ENCODE measurements at places on chromosomes 13 and 19. TPM values are rescaled to one million over a fixed set of nuclear protein-coding genes. Genes with fewer than 3 reads are reported as not detected.

DNA sequence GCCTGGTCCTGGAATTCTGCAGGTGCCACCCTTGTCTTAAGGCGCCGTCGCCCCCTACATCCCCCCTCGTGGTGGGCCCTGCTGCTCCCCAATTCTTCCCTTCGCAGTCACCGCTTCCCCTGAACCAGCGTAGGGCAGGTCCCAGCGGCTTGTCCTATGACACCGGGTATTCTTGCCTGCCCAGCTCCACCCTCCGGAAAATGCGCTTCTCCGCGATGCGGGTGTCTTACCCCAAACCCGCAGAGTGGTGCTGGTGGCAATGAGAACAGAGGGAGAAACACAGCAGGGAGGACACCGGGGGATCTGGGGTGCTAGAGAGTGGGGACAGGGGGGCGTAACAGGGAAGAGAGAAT is 9.0 kb downstream of the ZNF808 start:
- peak; percentile 57 for DNase-seq

DNA sequence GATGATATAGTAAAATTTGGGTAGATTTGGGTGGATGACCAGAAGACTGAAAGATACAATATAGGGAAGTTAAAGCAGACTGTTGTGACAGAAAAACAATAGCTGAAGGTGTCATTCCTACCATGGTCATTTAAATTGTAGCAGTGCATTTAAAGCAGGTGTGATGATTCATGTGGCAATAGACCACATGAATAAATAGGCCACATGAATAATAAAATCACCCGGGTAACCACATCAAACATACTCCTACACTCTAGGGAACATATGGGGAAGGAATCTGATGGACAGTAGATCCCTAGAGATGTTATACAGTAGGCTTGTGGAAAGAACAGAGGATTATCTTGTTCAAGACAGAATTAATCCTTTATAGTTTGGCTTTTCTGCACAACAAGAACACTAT is 392.6 kb downstream of the SLITRK5 start:
- no peak for DNase-seq

Gene ZNF491
- 6.0 TPM for total RNA-seq

Gene MAP4K1
- total RNA-seq, result 3.6 TPM

- DNase-seq, result peak; percentile 85
Observed at GRCh38 chr19:50695251-50696093, 24.1 kb downstream of the SHANK1 start.

GRCh38 chr19:51903192-51903591 is 1.6 kb downstream of the ZNF649 start:
- no peak for DNase-seq

DNA sequence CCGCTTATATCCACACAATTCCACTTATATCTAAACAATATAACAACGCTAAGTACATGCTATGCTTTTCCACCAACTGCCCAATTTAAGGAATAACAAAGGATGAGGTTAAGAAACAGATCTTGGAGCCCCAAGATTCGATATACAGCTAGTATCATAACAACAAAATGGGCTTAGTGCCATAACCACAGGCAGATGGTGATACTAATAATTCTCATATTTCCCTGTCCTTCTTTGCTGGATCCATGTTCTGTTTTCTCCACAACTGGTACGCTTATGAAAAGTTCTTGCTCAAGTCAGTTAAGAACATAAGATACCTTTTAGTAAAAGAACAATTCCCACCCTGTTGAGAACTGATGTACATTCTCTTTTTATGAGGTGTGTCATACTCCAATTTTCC is 33.9 kb downstream of the CAB39L start:
- no peak for DNase-seq

DNA sequence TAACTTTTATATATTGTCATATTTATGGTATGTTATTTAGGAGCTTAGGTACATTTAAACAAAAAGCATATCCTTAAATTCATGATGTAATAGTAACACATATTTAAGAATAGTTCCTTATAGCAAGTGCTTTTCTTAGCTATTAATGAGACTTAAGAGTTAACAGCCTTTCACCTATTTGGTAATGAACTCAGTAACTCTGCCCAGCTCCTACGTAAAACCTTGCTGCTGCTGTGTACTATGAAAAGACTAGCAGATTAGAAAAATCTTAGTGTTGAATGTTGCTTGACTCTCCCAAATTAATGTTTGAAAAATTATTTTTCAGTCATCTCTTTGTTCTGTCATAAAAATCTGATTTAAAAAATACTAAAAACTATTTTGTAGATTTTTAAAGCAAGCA is 6.9 kb downstream of the GPR180 start:
- DNase-seq, result no peak

Gene WDR87
- not detected for total RNA-seq

GRCh38 chr13:108662528-108662927 is 33.1 kb downstream of the MYO16 start:
- DNase-seq, result no peak

Gene ZNF383
- total RNA-seq, result 6.8 TPM

DNA sequence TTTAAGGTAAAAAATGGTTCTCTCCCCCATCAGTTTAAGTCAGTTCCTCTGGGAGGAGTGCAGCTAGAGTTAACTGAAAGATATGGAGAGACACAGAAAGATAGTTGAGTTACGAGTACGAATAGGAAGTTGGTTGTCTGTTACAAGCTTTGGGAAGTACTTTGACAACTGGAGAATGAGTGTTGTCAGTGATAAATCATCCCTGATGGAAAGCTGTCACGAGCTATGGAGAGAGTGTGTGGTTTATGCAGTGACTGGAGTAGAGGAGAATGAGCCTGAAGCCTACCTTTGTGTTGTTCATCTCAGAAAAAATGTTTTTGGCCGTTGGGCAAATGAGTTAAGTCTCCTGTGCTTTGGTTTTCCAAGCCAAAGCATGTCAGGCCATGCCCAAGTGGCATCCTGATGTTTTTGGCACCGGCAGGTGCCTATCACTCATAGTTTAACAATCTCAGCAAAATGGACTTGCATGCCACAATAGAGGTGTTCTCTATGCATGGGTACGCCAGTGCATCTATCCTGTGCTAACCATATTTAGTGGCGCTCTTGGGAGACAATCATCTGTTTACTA is 350.2 kb downstream of the IRS2 start:
- no peak for DNase-seq

Gene COL4A2
- total RNA-seq, result 73.6 TPM

Gene LGALS7
- total RNA-seq, result not detected

DNA sequence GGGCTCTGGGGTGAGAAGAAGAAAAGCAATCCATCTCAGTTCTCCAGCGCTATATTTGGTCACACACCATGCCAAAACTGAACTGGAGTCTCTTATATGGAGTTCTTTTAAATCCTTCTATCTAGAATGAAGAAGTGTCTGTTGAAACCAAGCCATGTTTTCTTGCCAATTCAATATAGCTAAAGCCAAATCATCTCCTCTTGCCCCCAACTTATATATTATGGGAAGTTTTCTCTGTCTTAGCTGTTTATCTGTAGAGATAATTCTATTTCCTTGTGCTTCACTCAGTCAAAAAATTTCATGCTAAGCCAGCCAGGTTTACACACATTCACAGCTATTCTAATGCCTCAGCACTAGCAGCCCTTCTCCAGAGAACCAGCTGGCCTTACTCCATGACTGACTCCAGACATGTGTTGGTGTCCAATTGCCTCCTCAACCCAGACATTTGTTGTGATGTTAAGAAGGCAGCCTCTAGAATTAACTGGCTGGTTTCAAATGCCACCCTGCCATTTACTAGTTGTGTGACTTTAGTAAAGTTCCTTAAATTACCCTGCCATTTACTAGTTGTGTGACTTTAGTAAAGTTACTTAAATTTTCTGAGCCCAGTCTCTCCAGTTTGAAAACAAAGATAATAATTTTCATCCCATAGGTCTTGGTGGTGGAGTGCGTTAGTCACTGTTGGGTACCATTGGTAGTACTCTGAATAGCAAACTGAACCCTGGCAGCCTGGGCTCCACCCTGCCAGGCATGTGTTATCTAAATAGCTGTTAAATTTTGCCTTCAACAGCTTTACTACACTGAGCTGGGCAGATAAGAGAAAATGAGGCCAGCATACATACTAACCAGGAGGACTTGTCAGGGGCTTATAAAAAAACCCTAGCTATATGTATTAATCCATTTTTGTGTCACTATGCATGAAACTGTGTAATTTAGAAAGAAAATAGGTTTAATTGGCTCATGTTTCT is 525.1 kb downstream of the LMO7 start:
- DNase-seq, result no peak

Gene PGLYRP2
- total RNA-seq, result not detected

Gene PALM3
- not detected for total RNA-seq

Gene RPS28
- 550 TPM for total RNA-seq

DNA sequence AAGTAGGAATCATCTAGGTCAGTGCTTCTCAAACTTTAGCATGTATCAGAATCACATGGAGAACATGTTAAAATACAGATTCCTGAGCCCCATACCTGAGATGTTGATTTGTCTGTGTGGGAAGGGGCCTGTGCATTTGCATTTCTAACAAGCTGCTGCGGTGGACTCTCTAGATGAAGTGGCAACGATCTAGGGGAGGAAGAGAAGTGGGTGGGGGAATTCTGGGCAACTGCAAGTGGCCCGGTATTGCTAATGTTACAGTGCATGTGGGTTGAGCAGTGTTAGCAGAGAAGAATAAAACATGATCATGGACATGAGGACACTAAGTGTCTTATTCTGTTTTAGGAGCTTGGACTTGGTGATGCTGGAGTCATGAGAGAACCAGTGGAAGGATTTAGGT is 329.0 kb downstream of the OLFM4 start:
- DNase-seq, result no peak

Gene NXNL1
- not detected for total RNA-seq

DNA sequence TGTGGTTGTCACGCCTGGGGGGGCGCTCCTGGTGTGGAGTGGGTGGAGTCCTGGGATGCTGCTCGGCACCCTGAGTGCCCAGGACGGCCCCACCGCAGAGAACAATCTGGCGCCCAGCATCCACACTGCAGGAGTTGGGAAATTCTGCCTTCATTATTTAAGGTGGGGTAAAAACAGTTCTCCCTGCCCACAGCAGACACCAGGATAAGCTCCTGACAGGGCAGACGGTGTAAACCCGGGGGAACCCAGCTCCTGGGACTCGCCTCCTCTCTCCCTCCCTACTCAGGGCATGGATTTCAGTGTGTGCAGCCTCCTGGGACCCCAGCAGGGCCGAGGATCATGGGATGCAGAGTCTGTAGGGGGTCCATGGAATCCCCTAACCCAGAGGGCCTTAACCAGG is 7.7 kb upstream of the WDR18 start:
- DNase-seq, result no peak

DNA sequence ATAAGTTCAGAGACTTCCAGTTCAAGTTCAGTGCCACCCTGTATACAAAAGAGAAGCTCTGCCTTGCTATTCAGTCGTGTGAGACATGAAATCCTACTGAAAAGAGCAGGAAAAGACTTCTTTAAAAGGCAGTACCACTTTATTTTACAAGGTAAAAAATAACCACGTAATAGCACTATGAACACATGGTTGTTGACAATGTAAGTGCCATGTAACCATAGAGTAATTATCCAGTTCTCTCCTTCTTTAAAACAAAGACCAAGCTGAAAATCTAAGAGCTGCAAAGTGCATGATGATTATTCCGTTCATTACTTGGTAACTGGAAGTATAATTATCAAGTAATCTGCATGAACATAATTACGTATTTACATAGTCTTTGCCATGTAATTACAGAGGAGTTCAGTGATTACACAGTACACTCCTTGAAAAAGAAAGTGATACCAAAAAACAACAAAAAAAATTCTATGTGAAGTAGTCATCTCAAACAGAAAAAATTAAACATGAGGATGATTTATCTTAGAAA is 288.7 kb downstream of the EFNB2 start:
- no peak for DNase-seq

DNA sequence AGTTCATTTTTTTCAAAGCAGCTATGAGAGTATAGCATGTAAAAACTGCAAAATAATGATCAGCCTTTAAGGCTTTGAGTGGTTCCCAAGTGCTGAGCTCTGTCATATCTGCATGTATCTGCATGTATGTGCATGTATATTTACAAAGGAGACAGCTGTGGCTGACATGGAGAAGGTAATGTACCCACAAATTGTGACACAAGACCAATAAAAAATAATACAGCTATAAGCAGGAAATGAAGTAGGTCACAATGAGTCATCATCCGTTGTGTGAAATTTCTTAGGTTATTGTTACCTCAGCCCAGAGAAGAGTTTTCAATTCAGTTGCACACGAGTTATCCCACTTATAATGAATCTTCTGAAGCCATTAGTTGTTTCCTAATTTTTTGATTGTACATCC is 60.9 kb upstream of the MED4 start:
- DNase-seq, result no peak

DNA sequence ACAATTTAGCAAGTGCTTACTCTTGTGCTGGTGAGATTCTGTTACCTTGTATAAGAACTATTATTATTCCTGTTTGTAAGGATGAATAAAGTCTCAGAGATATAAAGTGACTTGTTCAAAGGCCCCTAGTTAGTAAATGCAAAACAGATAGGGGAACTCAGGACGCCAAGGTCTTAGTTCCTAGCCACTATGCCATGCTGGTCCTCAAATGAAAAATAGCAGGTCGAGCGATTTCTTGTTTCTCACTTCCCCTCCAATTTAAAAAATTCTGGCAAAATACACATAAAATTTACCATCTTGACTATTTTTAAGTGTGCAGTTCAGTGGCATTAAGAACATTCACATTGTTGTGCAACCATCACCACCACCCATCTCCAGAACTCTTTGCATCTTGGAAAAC is 1.1 kb downstream of the TECR start:
- DNase-seq, result no peak

Gene ZNF534
- total RNA-seq, result 0.62 TPM

DNA sequence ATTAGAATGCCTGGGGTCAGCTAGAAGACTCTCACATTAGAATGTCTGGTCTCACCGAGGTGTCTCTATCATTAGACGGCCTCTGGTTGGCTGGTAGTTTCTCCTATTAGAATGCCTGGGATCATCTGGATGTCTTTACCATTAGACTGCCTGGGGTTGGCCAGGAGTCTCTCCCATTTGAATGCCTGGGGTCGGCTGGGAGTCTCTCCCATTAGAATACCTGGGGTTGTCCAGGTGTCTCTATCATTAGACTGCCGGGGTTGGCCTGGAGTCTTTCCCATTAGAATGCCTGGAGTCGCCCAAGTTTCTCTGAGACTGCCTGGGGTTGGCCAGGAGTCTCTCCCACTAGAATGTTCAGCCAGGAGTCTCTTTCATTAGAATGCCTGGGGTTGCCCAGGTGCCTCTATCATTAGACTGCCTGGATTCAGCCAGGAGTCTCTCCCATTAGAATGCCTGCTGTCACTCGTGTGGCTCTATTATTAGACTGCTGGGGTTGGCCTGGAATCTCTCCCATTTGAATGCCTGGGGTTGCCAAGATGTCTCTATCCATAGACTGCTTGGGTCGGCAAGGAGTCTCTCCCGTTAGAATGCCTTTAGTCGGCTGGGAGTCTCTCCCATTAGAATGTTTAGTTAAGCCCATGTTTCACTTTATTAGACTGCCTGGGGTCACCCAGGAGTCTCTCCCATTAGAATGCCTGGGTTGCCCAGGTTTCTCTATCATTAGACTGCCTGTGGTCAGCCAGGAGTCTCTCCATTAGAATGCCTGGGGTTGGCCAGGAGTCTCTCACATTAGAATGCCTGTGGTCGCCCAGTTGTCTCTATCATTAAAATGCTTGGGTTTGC is 1467.8 kb downstream of the UQCRFS1 start:
- no peak for DNase-seq

Gene ATP7B
- 13.3 TPM for total RNA-seq

Data from neural progenitor cell (in vitro differentiated cells).